PC-9 (cell line): ENCODE measurements at places on chromosomes 2 and 18.

GRCh38 chr2:47528874-47529273, 125.9 kb downstream of the MSH2 start:
- H3K27ac ChIP-seq: no peak overlapping the region
- no peak for DNase-seq
- no peak overlapping the region for H3K4me3 ChIP-seq

DNA sequence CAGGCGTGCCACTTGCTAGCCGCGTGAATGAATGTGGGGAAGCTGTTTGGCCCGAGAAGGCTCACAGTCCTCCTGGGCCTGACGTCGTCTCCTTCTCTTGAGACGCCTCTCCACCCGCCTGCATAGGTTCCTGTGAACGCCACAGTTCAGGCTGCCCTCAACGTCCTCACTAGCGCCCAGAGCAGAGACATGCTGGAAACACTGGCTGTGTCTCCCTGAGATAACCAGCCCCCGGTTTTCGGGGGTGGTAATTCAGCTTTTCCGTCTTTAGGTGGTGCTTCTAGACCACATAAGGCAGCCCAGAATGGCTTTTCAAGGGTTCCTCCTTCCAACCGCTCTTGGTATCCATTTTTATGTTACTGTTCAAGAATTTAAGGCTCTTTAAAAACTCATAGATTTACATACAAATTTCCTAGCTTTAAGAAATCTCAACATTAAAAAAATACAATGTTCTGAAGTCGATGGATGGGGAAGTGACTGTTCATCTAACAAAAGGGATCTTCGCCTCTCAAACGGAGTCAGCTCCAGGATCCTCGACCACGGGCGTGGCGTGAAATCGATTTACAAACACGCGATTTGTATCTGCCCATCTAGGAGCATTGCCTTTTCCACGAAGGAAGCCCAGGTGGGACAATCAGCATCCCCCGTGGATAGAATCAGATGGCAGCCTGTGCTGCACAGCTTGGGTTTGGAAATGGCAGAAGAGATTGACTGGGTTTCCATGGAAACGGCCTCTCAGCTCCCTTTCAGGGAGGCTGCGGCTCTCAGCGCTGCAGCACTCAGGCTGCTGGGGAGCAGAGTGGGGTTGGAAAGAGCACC, 110.6 kb upstream of the PXDN start:
- no peak overlapping the region for H3K27ac ChIP-seq
- H3K4me1 ChIP-seq: no peaks in the 10 kb centered on the region
- no peak for DNase-seq

DNA sequence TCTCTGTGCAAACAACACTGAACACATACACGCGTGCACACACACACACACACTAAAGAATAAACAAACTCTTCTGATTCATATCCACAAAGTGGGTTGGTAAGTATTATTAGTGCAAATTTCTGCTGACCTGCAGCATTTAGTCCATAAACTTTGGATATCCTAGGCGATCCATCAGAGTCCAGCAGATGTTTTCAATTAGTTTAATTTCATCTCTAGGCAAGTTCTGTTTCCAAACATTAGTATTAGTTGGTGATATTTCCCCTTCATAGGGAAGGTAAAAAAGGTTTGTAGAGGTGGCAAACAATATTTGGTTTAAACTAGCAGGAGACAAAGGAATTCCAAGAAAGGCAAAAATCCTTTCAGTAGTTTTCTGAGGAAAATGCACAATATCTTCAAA, 5.7 kb downstream of the DSEL start:
- H3K36me3 ChIP-seq: no peaks in the 10 kb centered on the region
- no peak for DNase-seq
- no peaks in the 10 kb centered on the region for H3K27me3 ChIP-seq
- H3K27ac ChIP-seq: no peak overlapping the region

DNA sequence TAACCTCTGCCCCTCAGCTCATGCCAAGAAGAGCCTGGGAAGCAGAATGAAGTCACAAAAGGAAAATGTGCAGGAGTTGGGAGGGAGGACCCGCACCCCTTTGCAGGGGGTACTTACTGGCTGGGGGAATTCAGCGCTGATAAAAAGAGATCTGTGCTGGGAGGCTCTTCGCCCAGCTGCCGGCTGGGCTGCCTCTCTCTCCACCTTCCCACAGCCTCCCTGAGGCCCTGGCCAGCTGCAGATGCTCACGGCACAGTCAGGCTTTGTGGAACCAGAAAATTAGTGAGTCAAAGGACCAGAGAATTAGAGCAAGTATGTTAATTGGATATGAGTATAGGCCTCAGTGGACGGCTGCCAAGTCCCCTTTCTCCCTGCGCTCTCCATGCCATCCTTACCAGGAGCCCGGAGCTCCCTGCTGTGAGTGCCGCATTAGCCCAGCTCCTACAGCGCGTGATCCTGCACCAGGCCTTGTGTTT, 181.7 kb upstream of the SH3BP4 start:
- H3K36me3 ChIP-seq: no peaks in the 10 kb centered on the region
- no peaks in the 10 kb centered on the region for H3K27me3 ChIP-seq
- H3K4me1 ChIP-seq: peaks cover 19% of the 10 kb centered on the region
- no peak overlapping the region for H3K4me3 ChIP-seq
- H3K27ac ChIP-seq: no peak overlapping the region

- no peaks in the 10 kb centered on the region for H3K4me1 ChIP-seq
- H3K27ac ChIP-seq: no peak overlapping the region
- H3K27me3 ChIP-seq: no peaks in the 10 kb centered on the region
- no peak for DNase-seq
- H3K36me3 ChIP-seq: no peaks in the 10 kb centered on the region
Measured at GRCh38 chr18:14098428-14098827, 33.8 kb downstream of the ZNF519 start.

GRCh38 chr2:231914077-231914690, 12.0 kb downstream of the NPPC start:
- no peaks in the 10 kb centered on the region for H3K36me3 ChIP-seq
- no peak overlapping the region for H3K4me3 ChIP-seq
- no peak overlapping the region for H3K27ac ChIP-seq
- DNase-seq: no peak
- H3K4me1 ChIP-seq: no peaks in the 10 kb centered on the region
- no peaks in the 10 kb centered on the region for H3K27me3 ChIP-seq

GRCh38 chr2:120347396-120348060, 1.6 kb downstream of the INHBB start:
- peaks cover 24% of the 10 kb centered on the region; the same call in 1 of the 2 replicates for H3K36me3 ChIP-seq
- peak overlapping the region; percentile 65 for H3K27ac ChIP-seq
- H3K4me3 ChIP-seq: peak overlapping the region; percentile 76
- DNase-seq: no peak
- H3K27me3 ChIP-seq: no peaks in the 10 kb centered on the region

GRCh38 chr18:55529581-55529980, 58.4 kb downstream of the TCF4 start:
- H3K4me1 ChIP-seq: no peaks in the 10 kb centered on the region
- H3K27ac ChIP-seq: no peak overlapping the region
- no peak for DNase-seq
- no peak overlapping the region for H3K4me3 ChIP-seq
- no peaks in the 10 kb centered on the region for H3K36me3 ChIP-seq
- no peaks in the 10 kb centered on the region for H3K27me3 ChIP-seq

DNA sequence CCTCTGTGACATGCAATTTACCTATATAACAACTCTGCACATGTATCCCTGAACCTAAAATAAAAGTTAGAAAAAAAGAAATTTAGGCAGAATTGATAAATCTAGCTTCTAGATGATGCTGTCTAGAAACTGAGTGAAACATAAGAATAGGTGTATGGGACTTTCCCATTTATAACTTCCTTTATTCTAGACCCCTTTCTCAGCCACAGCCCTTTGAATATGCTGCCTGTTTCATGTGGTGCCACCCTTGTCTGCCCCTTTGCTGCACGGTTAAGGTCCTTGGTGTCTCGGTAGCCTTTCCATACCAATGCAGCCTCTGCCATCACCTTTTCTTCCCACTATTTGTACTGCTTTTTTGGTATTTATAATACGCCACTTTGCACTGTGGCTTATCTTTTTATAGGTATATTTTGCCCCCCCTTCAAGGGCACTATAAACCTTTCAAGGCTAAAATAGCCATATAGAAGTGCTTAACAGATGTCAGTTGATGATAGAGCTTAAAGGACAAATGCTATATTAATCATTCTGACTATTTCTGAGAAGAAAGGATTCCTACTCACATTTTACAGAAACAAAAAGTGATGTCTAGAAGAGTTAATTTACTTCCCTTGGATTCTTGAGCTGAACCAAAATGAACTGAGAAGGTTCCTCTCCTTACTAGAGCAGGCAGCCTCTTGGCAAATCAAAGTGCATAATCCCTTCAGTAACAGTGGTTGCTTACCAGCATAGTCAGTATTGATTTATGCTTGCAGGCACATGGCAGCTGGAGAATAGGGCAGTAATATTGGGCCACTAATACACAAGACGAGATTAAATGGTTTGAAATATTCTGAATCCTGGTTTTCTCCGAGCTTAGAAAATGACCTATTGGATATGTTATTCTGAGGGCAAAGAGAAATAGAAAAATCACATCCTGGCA, 88.1 kb upstream of the CYP26B1 start:
- no peak overlapping the region for H3K4me3 ChIP-seq
- peak overlapping the region; percentile 60 for H3K27ac ChIP-seq
- peaks cover 17% of the 10 kb centered on the region for H3K4me1 ChIP-seq
- H3K27me3 ChIP-seq: no peaks in the 10 kb centered on the region
- DNase-seq: no peak

GRCh38 chr2:138034536-138034935, 70.3 kb downstream of the HNMT start:
- H3K27me3 ChIP-seq: no peaks in the 10 kb centered on the region
- no peak overlapping the region for H3K4me3 ChIP-seq
- no peaks in the 10 kb centered on the region for H3K36me3 ChIP-seq
- 0 out of 2 replicates have a peak, but pooled peaks cover 13% of the 10 kb centered on the region for H3K4me1 ChIP-seq
- no peak for DNase-seq

GRCh38 chr18:12313530-12314245, 5.6 kb downstream of the TUBB6 start:
- no peaks in the 10 kb centered on the region for H3K27me3 ChIP-seq
- no peak overlapping the region for H3K27ac ChIP-seq
- DNase-seq: no peak
- H3K4me3 ChIP-seq: no peak overlapping the region
- no peaks in the 10 kb centered on the region for H3K36me3 ChIP-seq
- H3K4me1 ChIP-seq: 0 out of 2 replicates have a peak, but pooled peaks cover 6% of the 10 kb centered on the region

DNA sequence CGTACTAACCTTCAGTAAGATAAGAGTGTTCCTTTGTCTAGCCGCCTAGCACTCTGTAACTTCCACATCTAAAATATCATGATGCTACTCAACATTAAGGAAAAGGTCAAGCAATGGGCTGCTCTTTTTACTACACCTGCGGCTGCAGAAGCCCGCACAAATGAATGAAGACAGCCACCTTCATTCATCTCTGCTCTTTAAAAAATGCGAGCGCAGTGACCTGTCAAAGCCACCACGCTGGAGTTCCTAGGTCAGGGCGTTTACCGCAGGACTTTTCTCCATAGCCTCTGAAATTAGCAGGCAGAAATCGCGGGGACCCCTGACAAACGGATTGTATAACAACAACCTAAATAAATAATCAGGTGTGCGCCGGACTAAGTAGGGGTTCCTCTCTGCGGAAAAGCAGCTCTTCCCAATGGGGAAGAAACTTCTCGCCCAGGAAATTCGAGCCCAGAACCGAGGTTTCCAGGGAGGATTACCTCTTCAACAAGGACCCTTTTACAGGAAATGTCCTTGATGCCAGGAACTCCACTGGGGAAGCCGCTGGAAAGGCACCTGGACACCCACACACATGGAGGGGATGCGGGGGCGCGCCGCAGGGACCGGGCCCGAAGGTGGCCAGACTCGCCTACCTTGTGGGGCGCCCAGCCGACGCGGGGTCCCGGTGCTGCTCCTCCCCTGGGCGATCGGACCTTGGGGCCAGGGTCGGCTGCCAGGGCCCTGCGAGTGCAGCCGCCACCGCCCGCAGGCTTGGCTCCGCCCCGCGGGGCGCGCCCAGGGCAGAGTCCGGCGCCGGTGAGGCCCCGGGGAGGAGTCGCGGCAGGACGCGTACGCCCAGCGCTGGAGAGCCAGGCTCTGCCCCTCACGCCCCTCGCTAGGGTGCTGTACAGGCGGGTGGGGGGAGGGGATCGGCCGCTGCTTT, at the start of gene CCDC68:
TSS of gene CCDC68 (minus strand) at position 758 of the 922 bp plus-strand sequence. CDS start 16,670 bp downstream, outside the sequence.
- H3K4me3 ChIP-seq: peak within 1 kb of the TSS; percentile 77
- no peaks in the 10 kb centered on the region for H3K36me3 ChIP-seq
- H3K27ac ChIP-seq: peak within 1 kb of the TSS; percentile 13
- DNase-seq: peak; percentile 50
- H3K4me1 ChIP-seq: peaks cover 18% of the 10 kb centered on the region
- H3K27me3 ChIP-seq: no peaks in the 10 kb centered on the region

GRCh38 chr2:73253901-73254300, 19.8 kb downstream of the CCT7 start:
- DNase-seq: peak; percentile 20
- peak overlapping the region; percentile 32 for H3K27ac ChIP-seq
- no peak overlapping the region for H3K4me3 ChIP-seq
- H3K4me1 ChIP-seq: no peaks in the 10 kb centered on the region; the same call in 1 of the 2 replicates
- no peaks in the 10 kb centered on the region for H3K27me3 ChIP-seq

DNA sequence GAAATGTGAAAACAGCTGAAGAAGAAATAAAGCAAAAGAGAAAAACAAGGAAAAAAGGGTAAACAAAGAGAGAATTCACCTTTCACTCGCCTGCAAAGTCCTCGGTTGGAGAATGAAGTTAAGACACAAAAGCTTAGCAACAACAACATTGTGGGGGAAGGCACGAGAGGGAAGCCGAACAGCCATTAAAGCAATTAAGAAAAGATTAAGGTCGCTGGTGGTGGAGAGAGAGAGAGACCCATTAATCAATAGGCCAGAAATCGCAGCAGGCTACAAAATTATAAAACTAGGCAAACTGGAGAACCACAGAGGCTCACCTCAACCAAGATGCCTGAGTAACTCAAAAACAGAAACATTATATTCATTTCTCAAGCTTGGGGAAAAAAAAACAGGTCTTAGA, 120.0 kb upstream of the SIX3 start:
- no peaks in the 10 kb centered on the region for H3K4me1 ChIP-seq
- H3K4me3 ChIP-seq: no peak overlapping the region
- no peak for DNase-seq
- H3K36me3 ChIP-seq: no peaks in the 10 kb centered on the region

- H3K27me3 ChIP-seq: peaks cover 46% of the 10 kb centered on the region
- H3K36me3 ChIP-seq: no peaks in the 10 kb centered on the region
- H3K27ac ChIP-seq: no peak overlapping the region
- H3K4me1 ChIP-seq: no peaks in the 10 kb centered on the region
- DNase-seq: peak; percentile 41
Measured at GRCh38 chr2:240685771-240686371, 3.2 kb upstream of the AQP12B start.
